ENCODE measurements at places on chromosomes 1 and 21.

DNA sequence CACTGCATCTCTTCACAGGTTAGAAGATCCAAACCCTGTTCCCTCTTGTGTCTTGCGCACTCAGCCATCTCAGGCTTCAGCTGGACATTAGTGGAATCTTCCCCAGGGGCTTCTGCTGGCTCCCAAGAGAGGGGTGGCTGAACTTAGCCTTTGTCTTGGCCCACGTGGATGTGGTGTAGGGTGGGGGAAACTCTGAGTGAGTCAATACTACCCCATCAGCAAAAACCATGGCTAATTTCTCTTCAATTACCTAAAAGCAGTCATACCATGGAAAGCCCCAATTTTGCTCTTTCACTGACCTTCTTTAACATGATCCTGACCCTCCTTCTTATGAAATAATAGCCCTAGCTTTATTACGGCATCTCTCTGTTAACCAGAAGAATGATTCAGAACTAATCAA, 72.5 kb upstream of the RAB3GAP2 start:
- no peak for DNase-seq

DNA sequence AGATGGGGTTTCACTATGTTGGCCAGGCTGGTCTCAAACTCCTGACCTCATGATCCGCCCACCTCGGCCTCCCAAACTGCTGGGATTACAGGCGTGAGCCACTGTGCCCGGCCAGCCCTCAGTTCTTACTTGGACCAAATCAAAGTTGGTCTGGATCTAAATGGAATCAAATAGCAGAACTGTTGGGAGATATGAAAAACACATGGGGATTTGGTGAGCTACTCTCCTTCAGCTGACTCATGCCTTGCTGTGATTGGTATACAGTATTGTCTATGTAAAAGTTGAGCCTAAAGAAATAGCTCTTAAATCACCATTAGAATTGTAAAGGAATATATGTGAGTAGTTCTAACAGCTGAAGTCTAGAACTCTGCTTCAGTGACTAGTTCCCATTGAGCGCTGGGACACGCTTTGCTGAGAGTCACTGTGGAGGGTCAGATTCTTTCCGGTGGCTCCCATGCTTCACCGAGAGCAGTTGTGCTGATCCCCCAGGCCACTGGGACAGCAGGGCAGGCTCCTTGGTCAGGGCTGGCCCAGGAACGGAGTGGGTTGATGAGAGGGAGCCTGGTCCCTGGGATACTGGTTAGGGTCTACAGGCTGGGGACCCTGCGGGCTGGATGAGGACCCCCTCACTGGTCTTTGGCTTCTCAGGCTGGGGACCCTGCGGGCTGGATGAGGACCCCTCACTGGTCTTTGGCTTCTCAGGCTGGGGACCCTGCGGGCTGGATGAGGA, 14.0 kb downstream of the PKNOX1 start:
- peak; percentile 15 for DNase-seq

DNA sequence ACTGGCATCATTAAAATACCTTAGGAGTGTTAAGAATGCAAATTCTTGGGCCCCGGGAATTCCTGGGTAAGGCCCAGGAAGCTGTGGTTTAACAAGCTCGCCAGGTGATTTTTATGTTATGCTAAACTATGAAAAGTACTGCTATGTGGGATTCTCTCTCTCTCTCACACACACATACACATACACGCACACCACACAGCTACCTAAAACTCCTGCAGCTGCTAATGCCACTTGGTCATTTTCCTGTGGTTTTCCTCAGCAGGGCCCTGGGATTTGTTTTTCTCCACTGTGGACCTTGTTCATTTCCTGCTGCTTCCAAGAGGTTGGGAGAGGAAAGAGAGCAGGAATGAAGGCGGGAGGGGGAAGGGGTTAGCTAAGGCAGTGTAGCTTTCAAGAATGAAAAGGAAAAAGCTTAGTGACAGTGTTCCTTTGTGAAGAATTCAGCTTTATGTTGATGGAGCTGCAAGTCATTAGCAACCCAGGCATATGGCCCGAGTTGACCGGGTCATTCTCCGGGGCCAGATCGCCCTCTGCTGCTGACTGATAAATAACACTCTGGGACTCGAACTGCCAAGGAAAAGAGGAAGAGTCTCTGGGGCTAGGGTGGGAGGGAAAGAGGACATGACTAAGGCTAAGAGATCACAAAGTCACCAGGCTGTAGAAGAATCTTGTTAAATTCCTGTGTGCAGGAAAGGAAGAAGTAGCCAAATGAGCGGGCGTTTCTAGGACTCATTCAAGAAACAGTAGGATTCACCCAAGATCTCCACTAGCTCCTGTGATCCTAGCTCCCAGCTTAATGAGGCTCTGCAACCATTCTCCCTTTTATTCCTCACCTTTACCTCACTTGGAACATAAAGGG, 30.5 kb upstream of the LRIG2 start:
- peak; percentile 39 for DNase-seq

DNA sequence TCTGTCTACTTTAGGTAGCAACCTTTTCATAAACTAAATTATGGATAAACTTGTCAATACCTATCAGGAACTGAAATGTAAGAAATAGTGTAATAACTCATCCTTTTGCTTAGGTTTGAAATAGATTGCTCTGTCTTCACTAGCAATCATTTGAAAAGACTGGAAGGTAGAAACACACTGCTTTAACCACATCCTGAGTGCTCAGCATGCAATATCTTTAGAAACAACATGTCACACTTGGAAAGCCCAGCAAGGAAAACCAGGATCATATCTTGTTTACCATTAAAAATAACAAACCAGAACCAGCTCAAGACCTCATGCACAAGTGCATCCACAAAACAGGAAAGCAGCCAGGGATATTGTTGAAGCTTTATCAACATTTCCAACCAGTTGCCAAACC, 3.6 kb downstream of the KCNJ6 start:
- DNase-seq, result peak; percentile 28

DNA sequence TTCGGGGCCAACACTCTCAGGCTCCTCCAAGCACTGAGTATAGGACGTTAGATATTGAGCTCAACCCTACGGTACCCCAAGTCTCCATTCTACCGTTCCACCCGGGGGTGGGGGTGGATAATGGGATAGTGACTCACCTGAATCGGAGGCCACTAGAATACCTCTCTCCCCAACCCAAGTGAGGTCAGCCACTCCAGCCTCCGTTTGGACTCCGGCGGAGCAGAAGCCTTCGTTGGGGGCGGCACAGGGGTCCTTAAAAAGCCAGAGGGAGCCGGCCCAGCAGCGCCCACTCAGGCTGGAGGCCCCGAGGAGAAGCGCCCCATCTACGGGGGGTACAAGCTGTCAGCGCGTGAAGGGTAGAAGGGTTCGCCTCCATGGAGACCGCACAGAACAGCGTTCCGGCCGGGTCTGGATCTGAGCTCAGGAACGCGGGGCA, 556 bp downstream of the WDR77 start:
- DNase-seq, result no peak

DNA sequence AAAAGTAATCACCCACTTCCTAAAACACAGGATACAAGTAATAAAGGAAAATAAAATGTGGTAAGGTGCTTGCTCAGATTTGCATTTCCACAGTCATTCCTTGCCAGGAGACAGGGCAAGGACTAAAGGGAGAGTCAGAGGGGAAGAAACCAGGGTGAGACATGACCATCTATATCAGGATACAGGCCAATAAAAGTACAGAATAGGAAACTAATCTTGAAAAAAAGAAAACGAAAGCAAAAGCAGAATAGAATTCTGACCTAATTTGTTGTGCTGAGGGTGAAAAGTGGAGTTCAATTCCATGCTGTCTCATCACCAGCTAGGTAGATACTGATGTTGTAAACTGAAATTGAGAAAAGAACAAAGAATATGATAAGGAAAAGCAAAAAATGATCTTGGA, 27.3 kb downstream of the JMJD4 start:
- no peak for DNase-seq

DNA sequence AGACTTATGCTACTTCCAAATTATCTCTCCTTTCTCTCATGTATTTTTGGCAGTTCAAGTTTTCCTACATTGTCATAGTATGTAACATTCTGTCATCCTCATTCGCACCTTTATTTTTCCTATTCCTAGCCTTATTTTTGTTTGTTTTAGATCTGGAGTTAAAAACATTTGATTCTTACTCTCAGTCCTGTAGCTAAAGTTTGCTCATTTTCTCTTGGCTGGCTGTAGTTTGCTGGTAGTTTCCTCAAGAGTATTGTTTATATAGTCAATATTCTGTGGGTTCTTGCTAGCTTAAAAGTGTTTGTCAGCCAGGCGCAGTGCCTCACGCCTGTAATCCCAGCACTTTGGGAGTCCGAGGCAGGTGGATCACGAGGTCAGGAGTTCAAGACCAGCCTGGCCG, 29.8 kb upstream of the TRIM33 start:
- no peak for DNase-seq

DNA sequence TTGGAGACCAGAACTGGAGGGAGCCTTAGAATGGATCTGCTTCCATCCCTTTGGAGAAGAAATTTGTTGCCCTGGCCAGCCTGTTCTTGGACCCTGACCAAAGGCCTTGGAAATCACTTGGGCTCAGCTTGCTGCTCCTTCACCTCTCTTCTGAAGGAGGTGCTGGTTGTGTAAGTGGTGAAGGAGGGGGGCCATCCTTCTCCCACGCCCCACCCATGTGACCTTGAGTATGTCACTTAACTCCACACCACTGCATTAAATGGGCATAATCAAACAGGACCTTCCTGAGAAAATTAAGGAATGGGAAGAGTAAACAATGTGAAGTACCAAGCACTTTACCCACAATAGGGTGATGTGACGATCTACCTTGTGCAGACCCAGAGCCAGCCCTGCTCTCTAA, 68.3 kb upstream of the GJB5 start:
- no peak for DNase-seq

- DNase-seq, result no peak
These were observed 102.7 kb downstream of the LYST start for GRCh38 chr1:235763962-235764361.

DNA sequence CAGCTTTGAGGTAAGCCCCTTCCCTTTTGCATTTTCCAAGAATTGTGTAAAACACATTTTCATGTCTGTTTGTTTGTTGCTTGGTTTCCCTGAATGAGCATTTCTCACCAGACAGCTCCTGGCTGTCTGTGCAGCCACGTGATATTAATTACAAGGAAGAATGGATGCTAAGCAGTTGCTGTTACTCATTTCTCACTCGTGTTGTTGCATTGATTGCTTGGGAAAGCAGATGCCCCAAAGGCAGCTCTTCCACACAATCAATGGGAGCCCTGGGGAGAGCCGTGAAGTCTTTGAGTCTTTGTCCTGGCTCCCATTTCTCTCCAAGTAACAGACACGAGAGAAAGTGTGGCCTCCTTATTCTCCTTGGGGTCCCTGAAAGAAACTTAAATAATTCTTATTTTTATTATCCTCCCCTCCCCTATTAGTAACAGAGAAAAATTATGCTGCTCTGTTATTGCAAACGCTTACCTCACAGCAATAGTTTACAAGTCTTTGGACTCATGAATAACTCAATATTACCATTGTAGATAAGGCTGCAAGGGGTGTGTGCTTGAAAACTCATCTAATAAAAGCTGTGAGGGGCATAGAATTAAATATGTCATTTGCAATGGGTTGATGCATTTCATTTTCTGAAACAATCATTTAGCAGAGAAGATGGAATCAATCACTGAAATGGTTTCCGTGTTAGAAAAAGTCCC, 127.7 kb upstream of the CAMK1G start:
- peak; percentile 74 for DNase-seq

- DNase-seq, result no peak
These were observed 50.4 kb downstream of the PRPF38A start for GRCh38 chr1:52454779-52455178.

- DNase-seq, result no peak
These were observed 49.8 kb downstream of the CDK18 start for GRCh38 chr1:205554026-205554811.

- no peak for DNase-seq
These were observed 32.0 kb upstream of the C1orf185 start for GRCh38 chr1:51070011-51070410.

DNA sequence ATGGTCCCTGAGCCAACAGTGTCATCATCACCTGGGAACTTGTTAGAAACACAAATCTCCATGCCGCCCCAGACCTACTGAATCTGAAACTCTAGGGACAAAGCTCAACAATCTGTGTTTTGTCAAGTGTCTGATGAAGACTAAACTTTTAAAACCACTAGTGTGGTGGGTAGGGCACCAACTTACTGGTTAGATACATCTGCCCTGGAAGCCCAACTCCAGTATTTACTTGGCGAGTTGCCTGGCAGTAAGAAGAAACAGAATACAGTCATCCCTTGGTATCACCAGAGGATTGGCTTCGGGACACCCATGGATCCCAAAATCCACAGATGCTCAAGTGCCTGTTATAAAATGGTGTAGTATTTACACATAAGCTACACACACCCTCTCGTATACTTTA, 367.9 kb upstream of the DUSP10 start:
- DNase-seq, result no peak

- DNase-seq, result no peak
These were observed 28.2 kb downstream of the ATP8B2 start for GRCh38 chr1:154353460-154353904.

DNA sequence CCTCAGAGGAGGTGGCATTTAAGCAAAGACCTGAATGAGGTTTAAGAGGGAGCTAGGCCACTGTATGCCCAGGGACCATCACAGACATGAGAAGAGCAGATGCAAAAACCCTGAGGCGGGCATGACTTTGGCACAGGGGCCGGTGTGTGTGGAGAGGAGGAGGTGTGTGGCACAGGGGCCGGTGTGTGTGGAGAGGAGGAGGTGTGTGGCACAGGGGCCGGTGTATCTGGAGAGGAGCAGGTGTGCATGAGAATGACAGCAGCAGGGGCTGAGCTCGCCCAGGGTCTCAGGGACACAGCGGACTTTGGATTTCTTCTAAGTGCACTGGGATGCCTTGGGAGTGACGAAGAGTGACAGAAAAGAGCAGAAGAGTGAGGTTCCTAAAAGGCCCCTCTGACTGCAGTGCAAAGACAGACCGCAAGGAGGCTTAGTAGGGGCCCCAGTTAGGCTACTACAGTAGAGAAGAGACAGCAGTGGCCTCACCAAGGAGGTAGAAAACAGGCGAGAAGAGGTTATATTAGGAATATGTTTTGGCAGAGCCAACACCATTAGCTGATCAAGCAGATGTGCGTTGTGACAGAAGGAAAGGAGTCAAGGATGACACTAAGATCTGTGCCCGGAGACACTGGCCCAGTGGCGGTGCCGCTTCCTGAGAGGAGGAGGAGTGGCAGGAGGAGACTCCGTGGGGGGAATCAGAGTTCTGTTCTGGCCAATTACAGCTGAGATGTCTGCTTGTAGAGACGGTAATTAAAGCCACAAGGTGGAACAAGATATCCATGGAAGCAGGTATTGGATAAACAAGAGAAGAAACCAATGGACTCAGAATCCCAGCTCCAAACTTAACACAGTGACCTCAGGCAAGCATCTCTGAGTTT, 18.4 kb downstream of the ZBTB17 start:
- no peak for DNase-seq

DNA sequence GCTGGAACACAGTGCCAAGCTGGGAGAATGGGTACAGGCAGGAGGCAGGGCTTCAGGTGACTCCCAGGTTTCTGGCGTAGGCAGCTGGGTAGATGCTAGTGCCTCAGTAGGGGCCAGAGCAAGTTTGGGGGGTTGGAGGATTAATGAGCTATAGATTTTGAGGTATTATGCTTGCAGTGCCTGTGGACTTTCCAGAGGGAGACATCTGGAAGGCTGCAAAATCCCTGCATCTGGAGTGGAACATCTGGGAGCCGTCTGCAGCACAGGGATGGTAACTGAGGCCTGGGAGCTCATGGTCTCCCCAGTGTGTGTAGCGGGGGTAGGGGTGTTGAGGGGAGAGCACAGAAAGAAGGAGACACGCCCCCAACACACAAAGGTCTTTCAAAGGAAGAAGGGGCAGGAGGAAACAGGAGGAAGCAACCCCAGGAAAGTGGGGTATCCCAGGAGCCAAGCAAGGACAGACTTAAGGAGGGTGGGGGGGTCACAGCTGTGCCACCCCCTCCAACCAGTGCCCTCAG, 2.2 kb upstream of the PDZK1IP1 start:
- DNase-seq, result no peak

- no peak for DNase-seq
These were observed 285.0 kb downstream of the SIPA1L2 start for GRCh38 chr1:232344791-232345399.
